Daoy (cell line): ENCODE measurements at places on chromosomes 5 and 9.

GRCh38 chr5:59317023-59317773 is 576.3 kb downstream of the PDE4D start:
- peak; percentile 54 for DNase-seq

DNA sequence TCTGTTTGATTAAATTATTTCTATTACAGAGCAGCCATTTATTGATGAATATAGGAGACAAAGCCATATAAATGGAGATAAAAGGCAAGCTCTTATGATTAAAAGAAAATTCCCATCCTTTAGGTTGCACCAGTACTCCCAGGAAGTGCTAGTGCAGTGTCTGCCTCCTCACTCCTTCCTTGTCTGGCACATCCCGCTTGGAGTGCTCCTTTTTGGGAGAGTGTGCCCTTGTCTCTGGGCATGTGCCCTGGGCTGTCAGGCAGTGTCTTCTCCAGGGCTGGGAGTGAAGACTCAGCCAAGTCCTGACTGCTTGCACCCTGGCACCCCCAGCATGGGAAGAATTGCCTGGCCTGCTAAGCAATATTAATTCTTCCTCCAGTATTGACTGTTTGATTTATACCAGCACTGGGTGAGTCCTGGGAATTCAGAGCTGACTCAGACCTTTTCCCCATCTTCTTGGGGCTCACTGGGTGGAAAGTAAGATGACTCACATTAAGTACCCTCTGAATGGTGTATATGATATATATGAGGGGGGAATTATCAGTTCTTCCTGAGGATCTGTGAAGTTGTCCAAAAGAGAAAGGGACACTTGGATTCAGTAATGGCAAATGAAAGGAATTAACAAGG is 62.1 kb downstream of the ZSWIM6 start:
- peak; percentile 37 for DNase-seq

GRCh38 chr9:21294364-21294774 is 10.7 kb downstream of the IFNA5 start:
- no peak for DNase-seq

DNA sequence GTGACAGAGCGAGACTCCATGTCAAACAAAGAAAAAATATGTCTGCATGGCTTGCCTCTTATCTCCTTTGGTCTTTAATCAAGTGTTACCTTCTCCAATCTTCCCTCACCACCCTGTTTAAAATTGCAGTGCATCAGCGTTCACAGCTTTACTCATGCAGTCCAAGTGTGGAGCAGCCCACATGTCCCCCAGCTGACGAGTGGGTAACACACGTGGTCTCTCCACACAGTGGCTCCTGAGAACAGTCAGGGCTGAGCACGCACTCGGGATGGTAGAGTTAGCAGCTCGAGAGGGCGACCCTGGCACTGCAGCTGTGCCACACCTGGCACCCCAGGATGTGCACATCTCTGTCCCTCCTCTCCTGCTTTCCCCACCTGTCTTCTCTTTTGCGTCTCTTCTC is 25.9 kb upstream of the CFAP157 start:
- DNase-seq: no peak

DNA sequence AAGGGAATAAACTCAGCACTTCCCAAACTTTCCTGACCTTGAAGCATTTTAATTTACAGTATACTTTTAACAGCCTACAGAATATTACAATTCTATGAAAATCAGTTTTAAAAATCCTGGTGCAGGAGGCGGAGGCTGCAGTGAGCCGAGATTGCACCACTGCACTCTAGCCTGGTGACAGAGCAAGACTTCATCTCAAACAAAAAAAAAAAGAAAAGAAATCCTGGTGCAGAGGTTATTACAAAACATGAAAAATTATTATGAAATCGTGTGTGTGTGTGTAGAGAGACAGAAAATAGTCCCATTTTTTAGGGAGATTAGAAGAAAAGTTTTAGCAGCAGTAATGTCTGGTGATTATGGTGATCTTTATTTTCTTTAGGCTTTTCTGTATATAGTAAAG is 26.9 kb downstream of the GOLPH3 start:
- DNase-seq: no peak

- no peak for DNase-seq
These were observed 97.1 kb downstream of the ZNF618 start for GRCh38 chr9:113973226-113973625.

- DNase-seq: no peak
These were observed 1045.8 kb upstream of the DMAC1 start for GRCh38 chr9:8845376-8845775.

DNA sequence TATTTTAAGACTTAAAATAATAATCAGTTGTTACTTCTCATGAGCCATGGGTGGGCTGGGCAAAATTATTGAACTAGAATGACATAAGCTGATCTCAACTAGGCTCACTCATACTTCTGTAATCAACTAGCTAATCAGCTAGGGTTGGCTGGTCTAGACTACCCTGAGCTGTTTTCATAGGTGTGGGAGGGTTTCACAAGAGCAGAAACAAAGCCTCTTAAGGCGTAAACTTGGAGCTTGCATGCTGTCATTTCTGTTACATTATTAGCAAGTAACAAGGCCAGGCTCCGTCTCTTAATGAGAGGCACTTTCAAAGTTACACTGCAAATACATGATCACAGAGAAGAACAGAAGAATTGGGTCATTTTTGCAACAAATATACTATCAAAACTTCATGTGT is 57.2 kb upstream of the GHR start:
- DNase-seq: no peak

DNA sequence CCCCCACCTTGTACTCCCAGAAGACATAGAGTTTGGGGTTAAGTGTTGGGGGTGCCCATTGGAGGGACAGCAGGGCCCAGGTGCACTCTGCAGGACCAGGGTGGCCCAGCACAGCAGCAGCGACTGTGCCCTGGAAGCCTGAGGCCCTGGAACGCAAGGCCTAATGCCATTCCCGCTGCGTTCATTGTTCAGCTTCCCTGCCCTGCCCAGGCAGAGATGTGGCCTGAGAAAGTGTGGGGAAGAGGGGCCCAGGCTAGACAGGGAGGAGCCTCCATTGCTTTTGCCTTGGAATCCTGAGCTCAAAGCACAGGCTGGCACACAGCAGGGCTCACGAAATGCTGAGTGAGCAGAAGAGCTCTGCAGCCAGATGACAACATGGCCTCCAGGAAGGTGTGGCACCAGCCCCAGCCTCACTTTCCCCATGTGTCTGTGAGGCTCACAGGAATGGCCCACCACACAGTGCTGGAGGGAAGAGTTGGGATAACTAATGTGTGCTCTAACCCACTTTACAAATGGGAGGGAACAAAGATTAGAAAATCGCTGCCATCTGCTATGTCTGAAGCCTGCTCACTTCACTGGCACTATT is 19.4 kb downstream of the S1PR3 start:
- DNase-seq: no peak

- DNase-seq: peak; percentile 70
These were observed 890 bp downstream of the PIK3R1 start for GRCh38 chr5:68216245-68217046.

DNA sequence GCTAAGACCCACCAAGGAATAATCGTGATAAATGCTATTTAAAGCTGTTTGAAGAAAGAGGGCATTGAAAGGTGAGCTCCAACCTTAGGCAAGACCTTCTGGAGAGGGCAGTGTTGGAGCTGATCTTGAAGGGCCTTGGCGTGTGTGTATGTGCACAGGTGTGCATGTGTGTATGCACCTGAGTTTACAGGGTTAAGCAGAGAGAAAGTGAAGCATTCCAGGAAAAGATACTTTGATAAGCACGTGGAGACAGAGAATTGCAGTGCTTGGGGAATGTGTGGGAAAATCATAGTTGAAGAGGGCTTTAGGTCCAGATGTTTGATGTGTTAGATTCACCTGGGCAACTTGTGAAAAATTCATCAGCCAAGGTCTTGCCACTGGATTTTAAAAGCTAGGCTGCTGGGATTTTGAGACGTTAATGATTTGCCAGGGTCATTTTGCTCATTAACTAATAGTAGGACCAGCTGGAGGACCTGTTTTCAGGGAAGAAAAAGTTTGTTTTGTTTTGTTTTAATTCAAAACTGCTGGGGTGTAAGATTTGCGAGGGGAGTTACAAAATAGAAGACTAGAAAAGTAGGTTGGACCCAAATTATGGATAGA is 78.3 kb upstream of the ANKRD55 start:
- no peak for DNase-seq

DNA sequence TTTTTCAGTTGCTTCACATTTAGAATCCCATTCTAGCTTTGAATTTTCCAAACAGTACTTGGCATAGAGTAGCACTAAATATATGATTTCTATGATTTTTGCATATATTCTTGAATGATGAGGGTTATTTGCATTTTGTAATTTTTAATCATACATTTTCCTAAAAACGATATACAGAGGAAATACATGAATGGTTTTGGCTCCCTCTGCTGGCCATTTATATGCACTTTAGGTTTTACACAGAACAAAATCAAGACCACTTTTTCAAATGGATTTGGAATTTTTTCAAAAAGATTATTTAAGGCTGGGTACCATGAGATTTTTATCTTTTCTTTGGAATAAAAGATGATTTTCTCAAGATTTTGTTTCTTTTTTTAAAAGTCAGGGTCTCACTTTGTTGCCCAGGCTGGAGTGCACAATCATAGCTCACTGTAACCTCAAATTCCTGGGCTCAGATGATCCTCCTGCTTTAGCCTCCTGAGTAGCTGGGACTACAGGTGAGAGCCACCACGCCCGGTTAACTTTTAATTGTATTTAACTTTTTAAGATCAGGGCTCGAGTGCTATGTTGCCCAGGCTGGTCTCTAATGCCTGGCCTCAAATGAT is 16.7 kb upstream of the COMMD10 start:
- DNase-seq: peak; percentile 51

DNA sequence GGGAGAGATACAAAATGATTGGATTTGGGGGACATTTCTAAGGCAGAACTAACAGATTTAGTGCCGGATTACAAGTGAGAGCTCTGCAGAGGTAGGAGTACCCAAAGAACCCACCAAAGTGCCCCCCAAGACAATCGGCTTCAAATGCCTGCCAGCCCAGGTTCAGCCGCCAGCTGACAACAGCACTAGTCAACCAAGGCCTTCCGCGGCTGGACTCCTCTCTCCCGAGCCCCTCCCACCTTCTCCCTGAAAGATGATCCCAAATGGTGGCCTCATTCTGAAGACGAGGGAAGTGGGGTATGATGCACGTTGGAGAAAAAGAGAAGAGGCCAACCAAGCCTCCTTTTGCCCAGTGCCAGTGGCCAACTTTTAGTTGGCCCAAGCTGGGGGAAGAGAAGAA is 210.4 kb upstream of the SLC30A5 start:
- DNase-seq: no peak

GRCh38 chr9:126833020-126833419 is 27.4 kb upstream of the ZBTB34 start:
- DNase-seq: no peak

- no peak for DNase-seq
These were observed 45.6 kb upstream of the SLC44A1 start for GRCh38 chr9:105198865-105199264.

DNA sequence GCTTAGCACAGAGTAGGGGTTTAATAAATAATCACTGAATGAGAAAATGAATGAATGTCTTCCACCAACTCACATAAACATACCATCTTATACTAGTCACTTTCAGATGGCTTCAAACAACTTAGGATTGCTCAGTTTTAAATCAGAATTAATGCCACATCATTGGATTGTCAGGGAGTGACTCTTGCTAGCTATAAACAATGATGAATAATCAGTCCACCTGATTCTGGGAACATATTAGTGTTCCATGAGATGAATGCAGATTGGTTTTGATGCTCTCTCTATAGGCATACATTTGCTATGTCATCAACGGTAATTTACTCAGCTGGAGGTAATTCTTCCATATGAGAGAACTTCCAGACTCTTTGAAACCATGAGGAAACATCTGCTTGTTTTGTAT is 97.4 kb downstream of the CDH9 start:
- no peak for DNase-seq

- peak; percentile 51 for DNase-seq
These were observed 32.6 kb upstream of the TTLL11 start for GRCh38 chr9:122125509-122126330.

- DNase-seq: peak; percentile 6
These were observed 49.6 kb upstream of the ITGA1 start for GRCh38 chr5:52738095-52738506.

- DNase-seq: peak; percentile 22
These were observed 382.7 kb upstream of the MEF2C start for GRCh38 chr5:89265511-89266179.

GRCh38 chr9:126665644-126666035 is 51.9 kb downstream of the LMX1B start:
- DNase-seq: no peak

DNA sequence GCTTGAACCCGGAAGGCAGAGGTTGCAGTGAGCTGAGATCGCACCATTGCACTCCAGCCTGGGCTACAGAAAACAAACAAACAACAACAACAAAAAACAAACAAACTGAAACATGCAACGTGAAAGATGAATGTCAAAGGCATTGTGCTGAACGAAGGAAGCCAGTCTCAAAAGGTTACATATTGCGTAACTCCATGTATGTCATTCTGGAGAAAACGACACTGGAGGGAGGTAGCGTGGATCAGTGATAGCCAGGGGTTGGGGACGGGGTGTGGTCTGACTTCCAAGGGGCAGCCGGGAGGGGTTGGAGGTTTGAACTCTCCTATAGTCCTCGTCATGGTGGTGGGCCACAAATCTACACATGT is 12.1 kb upstream of the WDR5 start:
- no peak for DNase-seq

GRCh38 chr5:74433896-74434829 is 206.4 kb downstream of the ENC1 start:
- peak; percentile 6 for DNase-seq

- DNase-seq: peak; percentile 77
These were observed 37.0 kb downstream of the MAMDC2 start for GRCh38 chr9:70080481-70081119.

GRCh38 chr5:174247301-174247700 is 201.8 kb downstream of the NSG2 start:
- no peak for DNase-seq
